ENCODE measurements at places on chromosomes 1 and 21. TPM values are rescaled to one million over a fixed set of nuclear protein-coding genes. Genes with fewer than 3 reads are reported as not detected.

Gene ARHGEF11
- total RNA-seq, result 33.0 TPM

DNA sequence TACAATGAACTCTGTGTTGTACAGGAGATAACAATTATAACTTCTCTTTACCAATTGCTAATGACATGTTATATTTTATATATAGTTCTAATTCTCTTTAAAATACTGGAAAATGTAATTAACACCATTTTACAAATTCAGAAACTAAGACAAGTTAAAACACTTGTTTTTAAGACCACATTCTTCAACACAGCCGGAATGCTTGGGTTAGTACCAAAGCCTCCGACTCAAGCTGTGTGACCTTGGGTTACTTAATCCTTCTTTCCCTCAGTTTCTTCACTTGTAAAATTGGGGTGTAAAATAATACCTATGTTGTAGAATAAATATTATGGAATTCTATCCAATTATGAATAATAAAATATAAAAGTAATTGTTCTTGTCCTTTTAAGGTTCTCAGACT lies 378.7 kb downstream of the USH2A start:
- no peak for DNase-seq

- no peak for DNase-seq
These were observed 65.6 kb downstream of the RIMS3 start for GRCh38 chr1:40599926-40600325.

DNA sequence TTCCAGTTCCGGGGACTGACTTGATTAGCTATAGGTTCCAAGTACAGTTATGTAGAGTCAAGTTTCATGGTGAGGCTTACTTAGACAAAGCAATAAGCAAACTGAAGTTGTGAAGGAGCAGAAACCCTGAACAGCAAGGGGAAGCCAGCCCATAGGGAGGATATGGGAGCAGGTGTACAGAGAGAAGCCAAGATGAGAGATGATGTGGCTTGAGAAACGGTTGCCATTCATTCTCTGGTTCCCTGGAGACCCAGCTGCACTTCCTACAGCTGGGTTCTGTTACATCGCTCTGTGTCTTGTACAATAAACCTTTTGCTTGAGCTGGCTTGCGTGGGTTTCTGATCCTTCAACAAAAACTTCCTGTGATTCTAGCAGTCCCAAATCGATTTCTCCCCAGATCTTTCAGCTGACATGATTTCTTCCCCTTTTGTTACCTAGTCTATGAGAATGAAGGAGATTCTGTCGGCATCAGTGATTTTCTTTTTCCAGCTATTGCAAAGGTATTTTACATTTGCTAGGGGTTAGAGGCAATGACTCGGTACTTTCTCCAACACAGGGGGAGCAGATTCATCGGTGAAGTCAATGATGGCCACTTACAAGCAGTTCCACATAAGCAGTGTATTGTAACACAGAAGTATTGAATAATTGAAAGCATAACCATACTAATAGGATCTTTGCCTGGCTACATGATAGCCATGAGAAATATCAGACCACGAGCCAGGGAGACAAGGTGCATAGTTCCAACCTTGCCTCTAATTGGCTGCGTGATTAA lies 67.3 kb downstream of the URB2 start:
- DNase-seq, result no peak

- DNase-seq, result no peak
These were observed 27.0 kb downstream of the MFSD2A start for GRCh38 chr1:39981945-39982344.
